ENCODE measurements at places on chromosomes 4 and X.

DNA sequence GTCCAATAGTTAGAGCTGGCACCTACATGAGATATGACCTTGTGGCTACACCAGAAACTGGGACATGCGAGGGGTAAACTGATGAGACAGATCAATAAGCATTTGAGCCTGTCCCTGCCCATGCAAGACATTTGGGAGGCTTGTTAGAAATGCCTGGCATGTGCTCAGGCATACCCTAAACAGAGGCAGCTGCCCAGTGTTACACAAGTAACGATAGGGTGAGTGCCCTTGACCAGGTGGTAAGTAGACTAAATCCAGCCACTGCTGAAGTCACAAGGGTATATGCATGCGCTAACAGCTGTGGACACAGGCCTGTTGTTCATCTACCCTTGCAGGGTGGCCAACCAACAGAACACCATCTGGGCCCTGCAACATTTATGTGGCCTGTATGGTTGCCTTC is 56.1 kb upstream of the CCDC149 start:
- no peak for DNase-seq

DNA sequence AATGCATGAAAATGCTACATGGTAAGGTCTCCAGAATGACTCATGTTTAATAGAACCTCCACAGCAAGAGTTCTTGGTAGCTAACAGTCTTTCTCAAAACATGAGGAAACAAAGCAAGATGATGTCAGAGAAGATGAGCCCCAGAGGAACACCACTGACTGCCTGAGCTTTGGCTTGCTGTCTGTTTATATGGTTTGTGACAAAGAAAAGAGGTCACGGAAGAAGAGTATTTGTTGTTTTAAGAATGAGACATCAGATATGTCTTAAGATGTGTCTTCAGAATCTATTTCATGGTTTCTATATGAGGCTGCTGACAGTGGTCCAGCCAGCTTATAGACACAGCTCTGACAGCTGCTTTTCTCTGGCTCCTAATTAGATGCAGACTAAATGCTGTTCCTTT is 18.8 kb upstream of the AREG start:
- DNase-seq = no peak

DNA sequence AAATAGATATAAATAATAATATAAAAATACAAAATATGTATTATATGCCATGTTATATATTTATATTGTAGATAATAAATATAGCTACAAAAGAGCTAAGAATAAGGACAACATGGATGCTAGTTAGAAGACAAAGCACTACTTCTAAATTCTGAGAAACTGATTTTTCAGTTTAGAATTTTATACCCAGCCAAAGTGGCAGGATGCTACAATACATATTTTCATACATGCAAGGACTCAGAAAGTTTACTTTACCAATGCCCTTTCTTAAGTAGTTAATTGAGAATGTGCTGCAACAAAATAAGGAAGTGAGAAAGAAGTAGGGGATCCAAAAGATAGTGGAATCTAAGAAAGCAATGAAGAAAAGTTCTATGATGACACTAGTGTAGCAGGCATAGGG is 64.5 kb downstream of the PDE5A start:
- DNase-seq = no peak

DNA sequence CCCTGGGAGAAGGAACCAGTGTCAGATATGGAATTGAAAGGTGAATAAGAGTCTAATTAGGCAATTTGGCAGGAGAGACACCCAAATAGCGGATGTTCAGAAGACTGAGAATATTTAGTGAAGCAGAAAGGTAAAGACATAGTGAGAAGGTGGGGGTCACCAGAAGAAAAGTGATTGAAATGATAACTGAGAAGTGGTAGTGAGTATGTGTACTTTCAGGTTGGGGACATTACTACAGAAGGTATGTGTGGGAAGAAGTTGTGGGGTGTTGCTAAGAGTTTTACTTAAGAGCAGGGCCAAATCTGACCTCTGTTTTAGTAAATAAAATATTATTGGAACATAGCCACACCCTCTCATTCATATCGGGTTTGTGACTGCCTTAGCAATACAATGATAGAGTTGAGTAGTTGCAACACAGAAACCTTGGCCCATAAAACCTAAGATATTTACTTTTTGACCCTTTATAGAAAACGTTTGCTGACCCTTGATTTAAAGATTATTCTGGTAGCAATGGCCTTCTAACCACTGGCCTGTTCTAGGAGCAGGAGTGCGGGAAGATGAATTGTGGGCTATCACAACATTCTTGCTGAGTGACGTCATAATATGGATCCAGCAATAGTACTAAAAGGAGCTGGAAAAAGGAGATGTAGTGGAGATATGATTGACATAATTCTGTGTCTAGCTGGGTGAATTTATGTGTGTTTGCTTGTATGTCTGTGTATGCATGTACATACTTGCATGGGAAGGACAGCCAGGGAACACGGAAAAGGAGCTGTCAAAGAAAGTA is 115.3 kb downstream of the HS3ST1 start:
- DNase-seq = no peak

All from HFF-Myc (cell line).